DMS79 (cell line): ENCODE measurements at places on chromosomes 13 and 19.

- DNase-seq = no peak
These were observed 112.7 kb downstream of the KDM4B start for GRCh38 chr19:5081443-5082161.

GRCh38 chr19:53881482-53882390, at the start of gene PRKCG:
TSS of gene PRKCG (plus strand) at chr19:53882197. CDS start at chr19:53882495, 298 bp downstream.
- peak; percentile 38 for DNase-seq

DNA sequence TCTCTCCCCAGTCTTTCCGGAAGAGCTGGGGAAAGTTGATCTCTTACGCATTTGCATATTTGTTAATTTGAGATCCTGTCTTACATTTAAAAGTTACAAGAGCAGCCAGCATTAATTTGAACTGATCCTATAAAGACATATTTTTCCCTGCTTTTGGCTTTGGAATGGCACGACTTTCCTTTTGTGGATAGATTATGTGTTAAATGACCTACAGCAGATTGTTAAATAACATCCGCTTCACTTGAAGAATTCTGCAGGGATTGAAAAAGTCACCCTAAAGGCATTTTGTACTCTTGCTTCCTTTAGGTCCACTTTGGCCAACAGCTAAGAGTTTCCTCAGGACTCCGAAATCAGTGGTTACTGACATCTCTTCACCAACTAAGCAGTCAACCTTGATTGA, 334.0 kb downstream of the TBC1D4 start:
- DNase-seq = no peak

GRCh38 chr13:27028683-27029480, 142.7 kb downstream of the USP12 start:
- DNase-seq = no peak

- DNase-seq = no peak
These were observed 6.3 kb downstream of the ZNF45 start for GRCh38 chr19:43928820-43929219.

GRCh38 chr13:78376822-78377221, 226.5 kb downstream of the POU4F1 start:
- DNase-seq = no peak

DNA sequence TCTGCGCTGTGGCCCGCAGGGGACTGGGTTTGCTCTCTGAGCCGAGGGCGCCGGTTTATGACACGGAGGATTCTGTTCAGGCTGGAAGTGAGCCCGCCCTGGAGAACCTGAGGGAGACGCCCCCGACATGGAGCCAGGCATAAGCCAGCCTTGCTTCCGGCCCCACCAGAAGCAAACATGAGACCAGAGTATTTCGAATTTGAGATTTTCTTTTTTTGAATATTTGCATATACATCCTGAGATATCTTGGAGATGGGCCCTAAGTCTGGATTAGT, 72.9 kb downstream of the KDM4B start:
- DNase-seq = no peak

DNA sequence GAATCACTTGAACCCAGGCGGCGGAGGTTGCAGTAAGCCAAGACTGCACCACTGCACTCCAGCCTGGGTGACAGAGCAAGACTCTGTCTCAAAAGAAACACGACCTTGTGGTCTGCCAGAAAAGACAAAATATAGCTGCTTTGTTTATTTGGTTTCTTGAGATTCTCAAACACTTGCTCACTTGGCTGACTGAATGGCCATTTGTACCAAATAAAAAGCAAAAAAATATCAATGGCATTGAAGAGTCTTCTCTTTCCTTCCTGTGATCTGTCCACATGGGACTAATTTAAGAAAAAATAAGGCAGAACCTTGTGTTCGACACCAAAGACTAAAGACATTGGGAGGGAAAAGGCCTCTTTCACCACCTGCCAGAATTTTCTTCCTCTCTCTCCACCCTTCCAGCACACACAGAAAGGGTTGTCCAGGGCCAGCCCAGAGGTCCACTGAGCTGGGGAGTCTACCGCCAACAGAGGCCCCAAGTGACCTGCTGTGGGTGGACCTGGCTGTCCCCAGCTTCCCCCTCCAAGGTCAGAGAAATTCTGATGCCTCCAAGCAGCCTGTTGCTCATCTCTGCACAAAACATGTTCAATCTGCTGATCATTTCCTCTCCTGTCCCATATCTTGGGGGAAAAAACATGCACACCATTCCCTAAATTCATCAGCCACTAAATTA, 5.9 kb downstream of the BRME1 start:
- no peak for DNase-seq

DNA sequence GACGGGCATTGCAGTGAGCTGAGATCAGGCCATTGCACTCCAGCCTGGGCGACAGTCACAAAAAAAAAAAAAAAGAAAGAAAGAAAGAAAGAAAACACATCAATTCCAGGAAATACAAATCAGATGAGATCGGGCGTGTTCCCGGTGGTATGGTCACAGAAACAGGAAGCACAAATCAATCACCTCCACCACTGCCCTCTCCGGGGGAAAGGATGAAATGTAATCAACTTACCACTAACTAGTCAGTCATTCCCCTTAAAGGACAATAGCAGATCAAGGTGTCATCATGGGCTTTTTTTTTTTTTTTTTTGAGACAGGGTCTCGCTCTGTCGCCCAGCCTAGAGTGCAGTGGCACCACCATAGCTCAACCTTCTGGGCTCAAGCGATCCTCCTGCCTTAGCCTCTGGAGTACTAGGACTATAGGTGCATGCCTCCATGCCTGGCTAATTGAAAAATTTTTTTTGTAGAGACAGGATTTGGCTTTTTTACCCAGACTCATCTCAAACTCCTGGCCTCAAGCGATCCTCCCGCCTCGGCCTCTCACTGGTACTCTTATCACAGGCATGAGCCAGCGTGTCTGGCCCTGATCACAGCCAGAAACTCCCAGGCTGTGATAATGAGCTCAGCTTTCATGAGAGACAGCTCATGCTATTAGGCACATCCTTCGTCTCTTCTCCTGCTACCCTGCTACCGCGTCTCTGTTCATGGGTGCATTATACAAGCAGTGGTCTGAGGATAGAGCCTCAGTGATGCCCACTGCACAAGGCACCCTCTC, 6.8 kb upstream of the DPRX start:
- no peak for DNase-seq

DNA sequence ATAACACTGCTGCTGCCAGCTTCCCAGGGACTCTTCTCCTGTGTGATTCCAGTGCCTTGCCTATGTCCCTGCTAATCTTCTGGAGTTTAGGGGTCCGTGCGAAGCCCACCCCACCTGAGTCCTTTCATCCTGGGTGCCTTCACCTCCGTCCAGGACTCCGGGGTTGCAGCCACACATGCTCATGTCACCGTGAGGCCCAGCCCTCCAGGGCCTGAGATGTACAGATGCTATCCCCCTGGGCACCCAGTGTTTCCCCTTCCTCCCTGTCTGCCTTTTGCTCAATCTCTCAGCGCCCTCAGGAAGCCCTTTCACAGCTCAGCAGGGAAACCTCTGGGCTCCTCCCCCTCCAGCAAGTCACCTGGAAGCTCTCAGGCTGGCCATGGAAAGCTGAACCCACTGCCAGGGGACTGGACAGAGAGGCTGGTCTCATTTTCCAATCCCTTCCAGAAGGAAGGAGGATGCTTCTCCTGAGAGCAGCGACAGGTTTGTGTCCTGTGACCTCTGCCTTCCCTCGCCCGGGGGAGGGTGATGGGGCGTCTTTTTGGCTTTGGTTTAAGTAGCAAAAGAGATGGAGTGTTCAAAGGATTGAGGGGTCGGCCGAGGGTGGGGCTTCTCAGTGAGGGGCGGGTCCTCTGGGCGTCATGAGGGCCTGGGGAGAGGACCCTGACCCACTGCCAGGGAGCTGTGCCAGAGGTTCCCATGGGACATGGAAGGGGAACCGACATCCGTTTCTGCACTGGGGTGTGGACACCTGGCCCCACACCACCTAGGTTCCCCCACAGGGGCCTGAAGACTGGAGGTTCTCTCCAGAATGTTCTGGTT, 30.8 kb upstream of the TFDP1 start:
- no peak for DNase-seq

DNA sequence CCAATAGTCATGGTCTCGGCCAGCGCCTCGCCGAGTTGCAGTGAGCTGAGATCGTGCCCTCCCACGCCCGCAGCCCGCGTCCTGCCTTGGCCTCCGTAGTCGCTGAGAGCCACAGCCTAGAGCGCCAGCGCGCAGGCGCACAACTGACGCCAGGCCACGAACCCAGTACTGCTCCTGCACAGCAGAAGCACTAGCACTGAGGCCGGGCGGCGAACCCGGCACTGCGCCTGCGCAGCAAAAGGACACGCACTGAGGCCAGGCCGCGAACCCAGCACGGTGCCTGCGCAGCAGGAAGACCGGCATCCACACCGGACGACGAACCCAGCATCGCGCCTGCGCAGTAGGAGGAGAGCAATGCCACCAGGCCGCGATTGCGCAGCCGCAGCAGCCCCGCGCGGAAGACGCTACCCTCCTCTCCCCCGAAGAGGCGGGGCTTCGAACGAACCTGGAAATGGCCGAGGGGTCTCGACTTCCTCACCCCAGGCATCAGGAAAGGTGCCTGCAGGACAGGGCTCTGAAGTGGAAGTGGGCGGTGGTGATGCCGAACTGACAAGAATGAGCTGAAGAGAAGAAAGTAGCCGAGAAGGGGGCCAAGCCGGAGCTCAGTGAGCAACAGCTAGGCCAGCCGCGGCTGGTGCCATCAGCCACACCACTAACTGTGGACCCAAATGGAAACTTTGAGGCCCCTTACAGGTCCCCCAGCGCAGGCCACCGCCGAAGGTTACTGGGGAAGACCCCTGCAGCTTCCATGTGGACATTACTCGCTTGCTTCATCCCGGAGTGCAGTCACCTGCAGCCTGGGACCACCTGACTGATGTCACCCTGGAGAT, 7.5 kb downstream of the F10 start:
- DNase-seq = no peak

- no peak for DNase-seq
These were observed 6.2 kb downstream of the CARD8 start for GRCh38 chr19:48249502-48250014.

DNA sequence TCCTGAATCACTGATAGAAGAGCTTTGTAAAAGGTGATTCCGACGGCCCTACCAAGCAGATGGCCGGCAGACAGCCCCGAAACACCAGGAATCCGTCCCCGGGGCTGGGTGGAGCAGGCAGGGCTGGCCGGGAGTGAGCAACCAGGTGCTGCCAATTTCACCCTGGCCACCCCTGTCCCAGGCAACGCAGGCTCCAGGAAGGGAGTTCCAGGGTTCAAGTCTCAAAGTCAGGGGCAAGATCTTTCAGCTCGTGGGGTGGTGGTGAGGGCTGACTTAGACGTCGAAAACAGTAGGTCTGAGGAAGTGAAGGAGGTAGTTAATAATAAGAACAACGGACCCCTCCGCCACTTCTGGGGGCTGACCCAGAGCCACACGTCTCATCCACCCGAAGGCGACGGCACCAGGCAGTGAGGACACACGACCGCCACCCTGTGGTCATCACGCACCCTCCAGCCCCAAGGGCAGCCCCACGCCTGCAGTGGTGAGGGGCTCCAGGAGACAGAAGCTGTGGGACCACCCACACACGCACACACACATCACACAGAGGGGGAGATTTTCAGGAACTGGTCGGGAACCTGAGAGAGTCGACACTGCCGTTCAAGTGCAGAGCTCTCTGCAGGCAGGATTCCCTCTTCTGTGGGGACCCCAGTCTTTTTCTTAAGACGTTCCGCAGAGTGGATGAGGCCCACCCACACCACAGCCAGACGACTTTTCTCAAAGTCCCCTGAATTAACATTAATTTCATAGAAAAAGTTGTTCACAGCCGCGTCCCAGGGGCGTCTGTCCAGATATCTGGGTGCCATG, 67.2 kb downstream of the SPACA7 start:
- peak; percentile 54 for DNase-seq

- no peak for DNase-seq
These were observed at the start of gene TGFBR3L for GRCh38 chr19:7914598-7915045. TSS of gene TGFBR3L (plus strand) at chr19:7914830.

GRCh38 chr13:98285852-98286594, 109.0 kb upstream of the RNF113B start:
- DNase-seq = peak; percentile 36

DNA sequence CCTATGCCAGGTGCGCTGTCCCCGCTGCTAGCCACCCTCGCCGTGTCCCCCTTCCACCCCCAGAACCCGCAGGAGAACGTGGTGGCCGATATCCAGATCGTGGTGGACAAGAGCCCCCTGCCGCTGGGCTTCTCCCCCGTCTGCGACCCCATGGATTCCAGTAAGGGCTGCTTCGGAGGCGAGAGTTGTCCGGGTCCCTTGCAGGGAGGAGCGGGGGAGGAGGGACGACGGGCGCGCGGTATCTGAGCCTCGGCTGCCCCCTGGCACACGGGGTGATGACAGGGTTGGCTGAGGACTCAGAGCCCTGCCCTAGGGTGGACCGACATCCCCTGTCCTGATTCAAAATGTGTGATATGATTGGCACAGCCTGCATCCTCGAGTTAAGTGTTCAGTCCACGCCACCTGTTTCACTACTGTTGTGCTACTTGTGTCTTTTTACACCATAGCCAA, 653 bp downstream of the MVB12A start:
- DNase-seq = no peak
